Esophagus mucosa (tissue), 1 donor: ENCODE measurements at places on chromosomes 11 and 22. TPM values are rescaled to one million over a fixed set of nuclear protein-coding genes. Genes with fewer than 3 reads are reported as not detected.

The GGTLC2 gene
- not detected for total RNA-seq

The OR52I2 gene
- not detected for total RNA-seq

The CCND1 gene
- 63.7 TPM for total RNA-seq

The IL17REL gene
- total RNA-seq: not detected

The OR51I1 gene
- total RNA-seq: not detected

The NRIP3 gene
- total RNA-seq: 0.80 TPM

The EML3 gene
- total RNA-seq: 64.9 TPM

The OR4X1 gene
- total RNA-seq: not detected

The PRAME gene
- not detected for total RNA-seq

The OR52A1 gene
- not detected for total RNA-seq

The GP1BB gene
- total RNA-seq: 2.0 TPM

The GSTT2B gene
- 6.5 TPM for total RNA-seq

The SLC25A18 gene
- total RNA-seq: 0.08 TPM

DNA sequence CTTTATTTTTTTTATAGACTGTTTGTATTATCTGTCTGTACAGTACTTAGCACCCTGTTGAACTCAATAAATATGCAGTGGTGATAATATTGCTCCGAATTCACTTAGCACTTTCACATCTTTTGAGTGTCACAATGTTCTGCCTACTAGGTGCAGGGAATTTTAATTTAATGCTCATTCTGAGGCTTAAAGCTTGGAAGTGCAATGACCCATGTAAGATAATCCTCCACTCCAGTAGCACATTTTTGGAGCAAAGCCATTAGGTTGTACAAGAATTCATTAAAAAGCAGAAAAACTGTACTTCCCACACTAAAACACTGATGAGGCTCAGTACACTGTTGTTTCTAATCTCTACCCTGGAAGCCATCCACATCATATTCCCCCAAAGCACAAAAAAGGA, 255.3 kb upstream of the MTNR1B start:
- ATAC-seq: no peak

DNA sequence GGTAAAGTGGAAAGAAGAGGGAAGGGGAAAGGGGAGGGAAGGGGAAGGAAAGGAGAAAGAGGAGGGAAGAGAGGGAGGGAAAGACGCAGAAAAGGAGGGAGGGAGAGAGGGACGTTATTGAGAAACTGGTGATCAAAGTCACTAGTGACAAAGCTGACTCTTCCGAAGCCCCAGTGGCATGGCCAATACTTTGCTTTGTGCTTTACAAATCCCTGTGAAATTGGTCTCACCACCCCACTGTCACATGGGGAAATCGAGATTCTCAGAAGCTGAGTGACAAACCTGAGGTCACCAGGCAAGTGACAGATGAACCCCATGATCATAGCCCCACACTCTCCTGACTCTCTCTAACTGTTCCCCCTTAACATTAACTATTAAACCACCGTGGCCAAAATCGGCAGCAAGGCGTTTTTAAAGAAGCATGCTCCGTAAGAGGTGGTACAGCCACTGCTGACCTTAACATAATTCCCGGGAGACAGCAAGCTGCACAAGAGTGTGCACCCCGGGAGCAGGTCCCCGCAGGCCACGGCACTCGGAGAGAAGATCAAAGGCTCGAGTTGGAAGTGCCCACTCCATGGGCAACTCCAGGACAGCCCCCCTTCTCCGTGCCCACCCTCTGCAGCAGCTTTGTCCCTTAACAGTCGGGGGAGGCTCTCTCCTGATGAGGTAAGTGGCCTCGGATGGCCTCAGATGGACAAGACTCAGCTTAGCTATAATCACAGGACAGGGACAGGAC, 34.8 kb downstream of the CELSR1 start:
- no peak for ATAC-seq

DNA sequence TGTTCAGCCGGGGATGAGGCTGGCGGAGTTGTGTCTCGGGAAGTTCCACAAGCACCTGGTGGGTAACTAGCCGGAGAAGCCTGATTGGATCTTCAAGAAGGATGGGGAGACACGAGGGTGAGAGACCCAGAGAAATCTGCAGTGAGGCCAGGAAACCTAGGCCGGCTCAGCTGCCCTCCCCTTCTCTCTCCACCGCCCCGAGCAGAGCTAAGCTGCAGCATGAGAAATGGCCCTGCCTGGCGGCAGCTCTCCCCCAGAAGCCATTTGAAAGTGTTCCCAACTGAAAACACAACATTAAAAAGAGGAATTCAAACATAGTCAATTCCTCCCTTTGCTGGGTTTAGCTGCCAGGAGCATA, 77.8 kb upstream of the SHISAL1 start:
- ATAC-seq: no peak

DNA sequence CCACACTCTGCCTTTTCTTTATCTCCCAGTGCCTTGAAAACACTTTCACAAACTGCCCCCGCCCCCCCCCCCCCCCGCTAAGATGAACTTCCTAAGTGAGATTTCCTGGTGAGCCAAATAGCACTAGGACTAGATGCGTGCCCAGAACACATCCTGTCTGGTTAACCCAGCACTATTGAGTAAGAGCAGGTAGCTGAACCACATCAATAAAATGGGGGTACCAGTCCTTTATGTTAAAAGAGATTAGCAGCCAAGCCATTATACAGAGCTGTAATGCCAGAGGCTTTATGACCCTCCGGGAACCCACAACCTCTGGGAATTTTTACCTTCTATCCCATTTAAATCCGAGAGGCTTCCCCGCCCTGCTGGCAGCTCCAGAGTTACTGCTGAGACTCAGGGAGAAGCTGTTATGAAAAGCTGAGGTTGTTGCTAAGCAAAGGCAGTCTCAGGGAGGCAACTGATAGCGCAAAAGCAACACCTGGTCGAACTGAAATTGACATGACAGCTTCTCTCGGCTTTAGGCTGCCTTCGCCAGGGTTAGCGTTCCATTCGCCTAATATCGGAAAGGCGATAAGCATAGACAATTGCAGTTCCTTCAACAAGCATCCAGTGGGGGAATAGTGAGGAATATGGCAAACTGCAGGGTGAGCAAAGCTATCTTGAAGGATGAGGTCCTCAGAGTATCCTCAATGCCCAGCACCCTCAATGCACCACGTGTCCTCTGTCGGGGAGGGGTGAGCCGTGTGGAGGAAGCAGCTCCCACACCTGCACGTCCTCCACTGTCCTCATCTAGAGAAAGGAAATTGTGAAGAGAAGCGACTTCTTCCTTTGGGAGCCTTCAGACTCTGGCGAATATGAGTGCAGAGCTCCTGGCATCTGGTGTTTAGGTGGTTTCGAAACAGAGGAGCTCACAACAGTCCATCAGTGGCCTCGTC, 977.0 kb downstream of the NTM start:
- ATAC-seq: no peak

- ATAC-seq: no peak
Observed at GRCh38 chr11:59967677-59968394, 4.0 kb downstream of the OOSP4A start.

GRCh38 chr22:27952091-27952490, 33.0 kb upstream of the PITPNB start:
- ATAC-seq: no peak

DNA sequence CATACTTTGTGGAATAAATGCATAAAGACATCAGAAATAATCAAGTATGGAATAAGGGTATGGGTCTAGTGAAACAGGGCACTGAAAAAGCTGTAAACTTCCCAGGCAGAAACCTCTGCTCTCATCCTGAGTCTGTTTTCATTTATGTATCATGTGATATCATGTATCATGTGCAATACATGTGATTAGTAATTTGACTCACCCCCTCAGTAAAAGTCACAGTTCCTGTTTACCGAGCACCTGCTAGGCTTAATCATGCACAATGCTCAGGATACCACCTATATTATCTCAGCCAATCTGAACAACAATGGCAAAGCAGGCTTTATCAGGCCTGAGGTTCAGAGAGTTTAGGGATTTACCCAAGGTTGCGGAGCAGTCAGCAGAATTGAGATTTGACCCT, 250.6 kb upstream of the TENM4 start:
- ATAC-seq: peak; percentile 89

DNA sequence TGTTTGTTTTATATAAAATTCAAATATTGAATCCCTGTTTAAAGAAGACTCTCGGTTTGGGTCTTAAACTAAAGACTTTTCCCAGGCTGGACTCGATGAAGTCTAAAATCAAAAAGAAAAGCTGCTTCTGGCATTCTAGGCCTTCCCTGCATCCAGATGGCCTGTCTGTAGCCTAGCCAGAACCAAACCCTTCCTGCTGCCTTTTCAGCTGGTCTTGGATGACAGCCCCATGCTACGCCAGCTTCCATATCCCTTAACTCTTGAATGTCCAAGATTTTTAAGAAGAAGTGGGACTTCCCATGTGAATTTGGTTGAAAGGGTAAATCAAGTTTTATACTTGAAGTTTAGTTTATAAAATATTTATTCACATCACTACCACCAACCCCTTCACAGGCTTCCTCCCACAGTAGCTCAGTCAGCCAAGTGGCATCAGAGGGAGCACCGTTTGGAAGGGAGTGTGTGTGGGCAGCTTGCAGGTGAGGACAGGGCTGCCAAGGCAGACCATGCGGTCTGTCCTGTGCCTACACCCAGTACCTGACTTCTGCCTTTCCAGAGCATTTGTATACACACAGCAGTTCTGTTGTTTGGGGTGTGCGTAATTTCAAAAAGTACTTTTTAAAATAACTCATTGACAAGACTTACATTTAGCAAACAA, 18.2 kb upstream of the PSMA1 start:
- ATAC-seq: no peak

GRCh38 chr22:41661088-41661487, 27.6 kb downstream of the SNU13 start:
- no peak for ATAC-seq

DNA sequence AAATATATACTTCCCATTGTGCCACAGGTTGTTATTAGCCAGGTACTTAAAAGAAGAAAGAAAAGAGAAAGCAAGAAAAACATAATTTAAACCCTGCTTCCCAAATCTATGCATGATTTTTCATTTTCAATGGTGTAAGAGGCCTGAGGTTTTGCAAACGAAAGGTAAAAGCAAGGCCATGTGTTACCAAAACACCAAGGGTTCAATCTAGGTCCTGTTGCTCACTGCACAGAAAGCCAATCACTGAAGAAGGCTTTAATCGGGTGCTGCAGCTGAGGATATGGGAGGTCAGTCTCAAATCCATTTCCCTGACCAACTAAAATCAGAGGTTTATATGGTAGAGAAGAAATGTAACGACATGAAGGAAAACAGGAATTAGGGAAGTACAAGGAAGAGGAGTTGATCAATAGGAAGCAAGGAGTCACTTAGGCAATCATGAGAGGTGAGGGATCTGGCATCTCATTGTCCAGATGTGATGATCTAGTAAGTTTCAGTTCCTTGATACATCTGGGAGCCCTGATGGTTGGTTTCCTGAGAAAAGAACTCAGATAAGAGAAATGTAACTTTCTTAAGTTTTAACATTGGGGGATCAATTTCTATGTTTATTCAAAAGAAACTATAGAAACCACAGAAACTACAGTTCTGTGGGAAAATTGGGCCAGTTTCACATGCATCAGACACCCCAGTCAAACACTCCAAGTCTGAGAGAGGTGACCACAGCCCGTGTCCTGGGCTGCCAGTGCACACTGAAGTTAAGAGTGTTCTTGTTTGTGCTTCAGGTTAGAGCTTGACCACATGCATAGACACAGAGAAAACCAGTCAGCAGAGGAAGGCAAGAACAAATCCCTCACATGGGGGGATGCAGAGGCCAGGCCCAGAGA, 18.1 kb upstream of the DKK3 start:
- ATAC-seq: no peak

- ATAC-seq: no peak
Observed at GRCh38 chr11:2794046-2794967, 91.3 kb downstream of the CDKN1C start.

- ATAC-seq: peak; percentile 75
Observed at GRCh38 chr11:77191823-77192495, 63.9 kb downstream of the MYO7A start.

GRCh38 chr11:134579724-134580609, 167.9 kb upstream of the B3GAT1 start:
- ATAC-seq: no peak

GRCh38 chr11:7890417-7891172, 40.5 kb downstream of the OR10A6 start:
- ATAC-seq: no peak

DNA sequence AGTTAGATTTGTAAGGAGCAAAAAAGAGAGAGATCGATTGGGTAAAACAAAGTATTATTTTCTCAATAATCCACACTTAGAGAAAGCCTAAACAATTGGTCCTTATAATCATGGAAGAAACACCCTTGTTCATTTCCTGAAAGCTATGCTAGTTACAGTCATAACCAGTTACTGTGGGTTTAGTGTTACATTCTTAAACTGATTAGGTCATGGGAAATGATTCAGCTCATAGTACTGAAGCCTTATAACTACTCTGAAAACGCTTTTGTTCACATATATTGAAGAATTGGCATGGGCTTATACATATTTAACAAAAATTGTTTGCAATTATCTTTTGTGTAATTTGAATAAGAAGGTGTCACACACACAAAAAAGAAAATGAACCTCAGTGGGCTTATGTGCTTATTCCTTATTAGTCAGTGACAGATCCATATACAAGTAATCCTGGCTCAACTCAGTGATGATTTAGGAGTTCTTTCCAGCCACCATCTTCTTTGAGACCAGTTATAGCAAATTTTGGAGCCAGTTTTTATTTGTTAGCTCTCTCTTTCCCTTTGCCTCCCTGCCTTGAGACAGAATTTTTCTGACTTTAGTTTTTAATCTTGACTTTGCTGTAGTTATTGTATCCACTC, 198.5 kb upstream of the CTSC start:
- peak; percentile 97 for ATAC-seq

- ATAC-seq: no peak
Observed at GRCh38 chr11:69130654-69131053, 25.1 kb upstream of the SMIM38 start.

DNA sequence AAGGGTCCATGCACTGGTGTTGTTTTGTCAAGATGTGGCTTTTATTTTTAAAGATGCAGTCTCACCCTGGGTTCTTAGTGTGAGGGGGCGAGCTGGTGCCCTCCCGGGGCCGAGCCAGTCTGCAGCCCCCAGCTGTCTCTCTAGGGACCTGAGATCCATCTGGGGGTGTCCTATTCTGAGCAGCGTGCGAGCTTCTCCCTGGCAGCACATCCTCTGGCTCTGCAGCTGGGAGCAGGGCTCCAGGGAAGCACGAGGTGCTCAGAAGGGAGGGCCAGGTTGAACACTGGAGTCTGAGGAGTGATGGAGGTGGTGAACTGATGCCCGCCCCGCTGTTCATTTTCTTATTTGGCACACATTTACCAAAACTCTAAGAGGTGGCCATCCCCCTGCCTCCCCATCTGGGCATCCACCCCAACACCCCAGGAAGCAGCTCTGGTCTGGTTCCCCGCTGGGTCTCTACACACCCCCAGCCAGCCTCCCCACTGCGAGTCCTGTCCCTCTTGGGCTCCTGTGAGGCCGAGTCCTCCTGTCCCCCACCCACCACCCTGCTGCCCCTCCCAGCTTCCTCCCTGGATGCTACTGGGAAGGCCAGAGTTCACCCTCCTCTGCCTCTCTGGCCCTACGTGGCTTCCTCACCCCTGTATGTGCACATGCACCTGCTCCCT, 956.4 kb downstream of the BRD1 start:
- ATAC-seq: no peak
